ENCODE measurements at places on chromosomes 5 and 9. TPM values are rescaled to one million over a fixed set of nuclear protein-coding genes. Genes with fewer than 3 reads are reported as not detected.

- DNase-seq, result no peak
Measured at GRCh38 chr5:1634337-1634661, 110.5 kb upstream of the LPCAT1 start.

DNA sequence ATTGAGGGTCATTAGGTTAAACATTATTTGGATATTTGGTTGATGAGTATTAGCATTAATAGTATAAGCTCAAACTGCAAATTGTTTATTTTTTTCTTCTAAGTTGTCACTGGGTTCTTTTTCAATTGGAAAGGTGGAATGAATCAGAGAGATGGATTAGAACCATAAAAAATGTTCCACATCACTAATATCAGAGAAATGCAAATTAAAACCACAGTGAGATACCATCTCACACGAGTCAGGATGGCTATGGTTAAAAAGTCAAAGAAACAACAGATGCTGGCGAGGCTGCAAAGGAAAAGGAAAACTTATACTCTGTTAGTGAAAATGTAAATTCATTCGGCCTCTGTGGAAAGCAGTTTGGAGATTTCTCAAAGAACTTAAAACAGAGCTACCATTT is 122.8 kb downstream of the CCDC192 start:
- DNase-seq, result no peak

DNA sequence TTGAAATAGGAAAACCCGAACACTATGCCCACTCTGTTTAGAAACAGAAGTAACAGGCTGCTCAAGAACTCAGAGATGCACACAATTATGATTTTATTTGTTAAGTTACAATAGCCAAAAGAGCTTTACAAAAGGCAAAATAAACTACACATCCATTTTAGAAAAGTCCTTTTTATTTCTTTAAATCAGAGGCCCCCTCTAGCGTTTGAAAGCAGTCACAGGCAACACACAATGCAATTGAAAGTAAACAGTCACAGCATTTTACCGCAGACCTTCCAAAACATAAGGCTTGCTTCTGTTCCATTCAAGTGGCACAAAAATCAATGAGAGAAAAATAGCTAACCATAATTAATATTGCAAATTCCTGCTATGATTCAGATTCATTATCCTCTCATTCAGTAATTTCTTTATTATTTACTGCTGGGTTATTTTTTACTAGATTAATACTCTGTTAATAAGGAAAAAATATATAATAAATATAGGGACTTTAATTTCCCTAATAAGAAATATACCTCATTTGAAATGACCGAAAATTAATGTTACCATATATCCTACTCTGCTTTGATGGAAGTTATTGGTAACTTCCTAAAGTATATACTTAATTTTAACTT is 78.3 kb downstream of the CEP120 start:
- DNase-seq, result peak; percentile 52

Gene PTGER4
- 7.9 TPM for total RNA-seq

Gene SPATA31E1
- total RNA-seq, result not detected

GRCh38 chr5:75856056-75856455 is 138.8 kb upstream of the POC5 start:
- DNase-seq, result no peak

- no peak for DNase-seq
Measured at GRCh38 chr9:91765296-91765695, 184.7 kb downstream of the ROR2 start.

DNA sequence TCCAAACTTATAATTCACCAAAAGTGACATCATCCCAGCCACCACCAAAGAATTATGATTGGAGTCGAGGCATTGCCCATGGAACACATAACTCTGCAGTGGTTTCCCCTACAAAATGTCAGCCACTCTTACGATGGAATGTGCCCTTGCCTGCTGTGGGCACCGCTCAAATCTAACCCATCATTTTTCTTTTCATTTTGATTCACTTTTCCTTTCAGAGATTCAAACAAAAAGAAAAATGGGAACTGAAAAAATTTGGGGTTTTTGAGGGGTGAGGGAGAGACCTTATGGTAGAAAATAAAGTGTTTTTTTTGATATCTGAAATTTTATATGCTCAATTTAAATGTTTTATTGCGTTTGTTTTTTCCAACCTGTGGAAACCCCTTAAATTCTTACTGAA is 28.1 kb downstream of the SMARCA2 start:
- no peak for DNase-seq

- DNase-seq, result no peak
Measured at GRCh38 chr5:178426326-178427130, 163.7 kb downstream of the COL23A1 start.

Gene WDR38
- total RNA-seq, result not detected

- peak; percentile 16 for DNase-seq
Measured at GRCh38 chr5:95403996-95404395, 12.8 kb downstream of the FAM81B start.

DNA sequence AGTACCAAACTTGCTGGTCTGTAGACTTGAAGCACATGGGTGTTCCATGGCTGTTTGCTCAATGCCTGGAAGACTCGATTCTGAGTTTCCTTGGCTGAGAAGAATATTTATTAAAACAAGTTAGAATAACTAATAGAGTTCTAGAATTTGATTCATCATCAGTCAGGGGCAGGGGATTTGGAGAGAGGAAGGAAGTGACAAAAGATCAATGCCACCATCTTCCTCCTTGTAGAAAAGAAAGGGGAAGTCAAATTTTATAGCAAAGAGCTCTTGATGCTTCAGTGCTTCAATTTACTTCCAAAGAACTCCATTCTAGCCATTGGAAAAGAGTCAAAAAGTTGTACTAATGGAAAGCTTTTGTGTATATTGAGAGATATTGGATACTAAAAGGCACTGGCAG is 236.3 kb downstream of the MCTP1 start:
- DNase-seq, result no peak

- no peak for DNase-seq
Measured at GRCh38 chr5:150604010-150604409, 36.5 kb upstream of the SYNPO start.

DNA sequence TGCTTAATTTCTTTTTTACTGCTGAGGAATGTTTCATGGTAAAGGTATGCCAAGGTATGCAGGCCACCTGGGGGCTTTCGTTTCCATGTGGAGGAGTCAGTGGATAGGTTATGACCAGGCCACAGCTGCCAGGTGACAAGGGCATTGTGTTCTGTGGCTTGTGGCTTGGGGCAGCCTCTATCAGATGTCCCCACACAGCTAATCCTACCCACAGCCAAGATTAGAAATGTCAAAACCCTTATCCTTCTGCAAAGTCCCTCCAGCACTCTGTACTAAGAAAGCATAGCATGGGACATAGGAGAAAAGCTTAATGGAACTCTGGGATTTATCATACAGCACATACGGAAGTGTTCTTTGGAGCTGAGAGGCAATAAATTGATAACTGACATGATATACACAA is 171.2 kb upstream of the S1PR3 start:
- no peak for DNase-seq

Gene CDX1
- total RNA-seq, result not detected

Gene MAT2B
- total RNA-seq, result 118 TPM

Gene PTGS1
- 0.74 TPM for total RNA-seq

Data from H4 (cell line).